ENCODE measurements at places on chromosomes 4 and X.

GRCh38 chr4:2256156-2256731, 5.7 kb downstream of the MXD4 start:
- no peak for DNase-seq

- DNase-seq: no peak
Measured at GRCh38 chr4:47873877-47874541, 36.1 kb upstream of the CORIN start.

DNA sequence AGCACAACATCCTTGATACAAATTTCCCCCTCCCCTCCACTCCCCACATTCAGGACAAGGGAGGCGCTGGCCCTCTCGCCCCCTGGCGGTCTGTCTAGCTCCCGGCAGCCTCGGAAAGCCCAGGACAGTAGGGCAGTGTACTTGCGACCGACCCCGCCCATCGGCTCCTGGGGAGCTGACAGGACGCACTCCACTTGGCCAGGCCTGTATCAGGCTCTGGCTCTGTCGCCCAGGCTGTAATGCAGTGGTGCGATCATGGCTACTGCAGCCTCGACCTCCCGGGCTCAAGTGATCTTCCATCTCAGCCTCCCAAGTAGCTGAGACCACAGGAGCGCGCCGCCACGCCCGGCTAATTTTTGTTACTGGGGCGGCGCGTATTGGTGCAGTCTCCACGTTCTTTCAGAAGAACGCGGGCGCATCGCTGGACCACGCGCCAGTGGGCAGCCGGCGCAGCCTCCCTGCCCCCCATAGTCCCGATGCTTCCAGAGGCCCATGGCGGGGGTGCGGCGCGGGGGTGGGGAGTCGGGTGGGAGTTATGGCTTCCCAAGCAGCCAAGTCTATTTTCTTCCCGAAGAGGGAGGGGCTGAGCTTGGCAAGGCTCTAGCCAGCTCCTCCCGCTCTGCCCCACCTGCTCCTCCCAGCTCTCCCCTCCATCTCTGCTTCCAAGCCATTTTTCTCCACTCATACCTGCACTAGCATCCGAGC, 7.8 kb upstream of the AKAP14 start:
- DNase-seq: peak; percentile 32

- no peak for DNase-seq
Measured at GRCh38 chr4:109887071-109887470, 25.6 kb upstream of the EGF start.

GRCh38 chrX:39227371-39227770, 426.1 kb downstream of the MID1IP1 start:
- DNase-seq: no peak
